ENCODE measurements at places on chromosomes 11 and 22. TPM values are rescaled to one million over a fixed set of nuclear protein-coding genes. Genes with fewer than 3 reads are reported as not detected.

The KRTAP5-5 gene
- not detected for total RNA-seq

The DUSP8 gene
- total RNA-seq, result 0.64 TPM

The RIC3 gene
- not detected for total RNA-seq

The MS4A15 gene
- total RNA-seq, result not detected

The ROBO4 gene
- under 0.01 TPM for total RNA-seq

All from fibroblast of villous mesenchyme (primary cell).